ENCODE measurements at places on chromosomes 1 and 21.
A peak's percentile ranks its signal among the peaks of the same experiment; 100 is the strongest.

- no peak for DNase-seq
These were observed 1.8 kb downstream of the SON start for GRCh38 chr21:33544451-33545195.

- no peak for DNase-seq
These were observed 872.4 kb downstream of the BRINP3 start for GRCh38 chr1:189605226-189605625.

DNA sequence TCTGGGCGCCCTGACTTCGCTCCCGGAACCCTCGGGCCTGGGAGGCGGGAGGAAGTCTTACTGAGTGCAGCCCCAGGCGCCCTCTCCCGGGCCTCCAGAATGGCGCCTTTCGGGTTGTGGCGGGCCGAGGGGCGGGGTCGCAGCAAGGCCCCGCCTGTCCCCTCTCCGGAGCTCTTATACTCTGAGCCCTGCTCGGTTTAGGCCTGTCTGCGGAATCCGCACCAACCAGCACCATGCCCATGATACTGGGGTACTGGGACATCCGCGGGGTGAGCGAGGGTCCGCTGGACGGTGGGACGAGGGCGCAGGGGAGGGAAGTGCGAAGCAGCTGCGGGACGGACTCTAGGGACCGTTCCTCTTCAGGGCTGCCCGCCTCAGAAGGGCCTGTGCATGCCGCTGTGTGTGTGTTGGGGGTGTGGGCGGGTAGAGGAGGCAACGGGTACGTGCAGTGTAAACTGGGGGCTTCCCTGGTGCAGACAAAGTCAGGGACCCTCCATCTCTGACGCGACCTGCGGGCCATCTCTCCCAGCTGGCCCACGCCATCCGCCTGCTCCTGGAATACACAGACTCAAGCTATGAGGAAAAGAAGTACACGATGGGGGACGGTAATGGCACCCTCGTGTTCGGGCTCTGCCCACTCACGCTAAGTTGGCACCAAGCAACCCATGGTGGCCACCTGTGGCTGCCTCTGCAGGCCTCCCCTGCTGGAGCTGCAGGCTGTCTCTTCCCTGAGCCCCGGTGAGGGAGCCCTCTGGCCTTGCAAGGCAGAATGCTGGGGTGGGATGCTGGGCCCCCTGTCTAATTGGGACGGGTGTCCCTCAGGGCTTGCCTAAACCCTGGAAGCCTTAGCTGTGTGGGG lies at the start of gene GSTM1:
Gene GSTM1, plus strand, starts transcription at position 177 of the 859 bp plus-strand sequence. Its CDS starts 57 bp downstream, at position 234.
- peak; percentile 22 for DNase-seq

DNA sequence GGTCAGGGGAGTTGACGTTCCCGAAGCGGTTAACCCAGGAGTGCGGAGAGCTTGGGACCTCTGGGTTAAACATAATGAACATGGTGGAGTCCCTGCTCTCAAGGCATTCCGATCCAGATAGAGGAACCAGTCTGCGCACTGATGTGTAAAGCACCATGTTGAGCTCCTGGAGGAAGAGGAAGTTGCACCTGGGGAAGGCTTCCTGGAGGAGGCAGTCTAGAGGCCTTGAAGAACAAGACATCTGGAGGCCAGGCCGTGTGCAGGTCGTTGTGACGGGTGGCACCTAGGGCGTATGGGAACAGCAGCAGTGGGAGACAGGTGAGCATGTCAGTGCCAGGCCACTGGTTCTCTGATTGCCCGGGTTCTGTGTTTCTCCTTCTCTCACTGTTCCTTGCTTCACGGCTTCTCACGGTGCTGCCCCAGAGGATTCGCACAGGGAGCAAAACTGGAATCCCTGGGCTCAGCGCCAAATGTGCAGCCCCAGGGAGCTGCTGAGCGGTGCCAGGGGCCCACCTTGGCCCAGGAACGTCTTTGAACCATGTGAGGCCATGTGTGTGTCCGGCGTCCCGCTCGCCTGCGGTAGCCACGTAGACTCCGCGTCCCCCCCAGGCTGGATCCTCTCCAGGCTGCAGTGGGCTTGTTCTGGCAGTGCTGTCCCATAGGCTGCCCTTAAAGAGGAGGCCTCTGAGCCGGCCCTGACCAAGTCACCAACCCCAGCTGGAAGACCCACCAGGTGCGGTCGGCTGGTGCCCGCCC lies 122.9 kb upstream of the GALNT2 start:
- DNase-seq = no peak

DNA sequence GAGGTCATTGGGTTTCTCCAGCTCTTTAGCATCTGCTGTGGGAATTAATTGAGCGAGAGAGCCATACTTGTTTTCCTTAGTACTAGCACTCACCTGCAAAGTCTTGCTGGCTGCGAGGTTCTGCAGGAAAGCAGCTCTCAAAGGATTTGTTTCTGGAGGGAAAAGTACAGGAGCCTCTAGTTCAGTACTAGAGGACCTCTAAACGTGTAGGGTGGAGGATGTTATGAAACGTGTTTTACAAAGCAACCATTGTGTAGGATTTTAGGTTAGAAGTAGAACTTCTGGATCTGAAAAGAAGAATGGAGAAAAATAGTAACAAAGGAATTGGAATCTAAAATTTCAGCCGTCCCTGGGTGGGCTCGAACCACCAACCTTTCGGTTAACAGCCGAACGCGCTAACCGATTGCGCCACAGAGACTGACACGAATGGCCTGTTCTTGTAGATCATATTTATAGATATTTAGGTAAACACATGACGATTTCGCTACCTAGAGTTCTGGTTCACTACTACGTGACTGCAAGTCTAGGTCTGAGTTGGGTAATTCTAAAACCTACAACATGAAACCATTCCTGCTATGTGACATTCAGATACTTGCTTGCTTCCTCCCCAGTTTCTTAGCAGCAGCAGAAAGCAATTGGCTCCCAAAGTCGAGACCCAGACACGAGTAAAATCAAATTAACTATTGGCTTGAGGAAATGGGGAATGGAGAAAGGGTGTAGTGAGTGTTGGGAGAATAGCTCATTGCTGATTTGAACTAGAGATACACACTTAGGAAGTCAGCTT lies 60.2 kb upstream of the CFAP126 start:
- peak; percentile 22 for DNase-seq

- no peak for DNase-seq
These were observed 26.4 kb downstream of the FOXO6 start for GRCh38 chr1:41387667-41388091.

GRCh38 chr1:48572646-48573258 lies 100.7 kb upstream of the SPATA6 start:
- peak; percentile 24 for DNase-seq

DNA sequence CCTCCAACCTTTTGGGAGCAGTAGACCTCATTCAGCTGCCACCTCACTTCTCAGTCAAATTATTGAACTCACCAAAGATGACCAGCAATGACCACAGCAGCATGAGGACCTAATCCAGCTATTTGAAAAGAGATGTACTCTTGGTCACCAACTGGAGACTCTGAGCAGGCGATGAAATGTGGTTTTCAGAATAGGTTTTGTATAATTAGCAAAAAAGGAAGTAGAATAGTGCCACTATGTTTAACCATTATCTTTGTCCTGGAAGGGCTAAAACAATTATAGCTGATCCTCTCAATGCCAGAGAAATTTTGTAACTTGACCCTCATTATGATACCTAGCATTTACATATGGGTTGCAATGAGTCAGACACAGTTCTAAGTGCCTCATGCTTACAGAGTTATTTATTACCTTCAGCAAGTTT lies at the start of gene FCRL2:
Gene FCRL2, minus strand, starts transcription at position 162 of the 421 bp plus-strand sequence. Its CDS starts 59 bp downstream, at position 103.
- no peak for DNase-seq

DNA sequence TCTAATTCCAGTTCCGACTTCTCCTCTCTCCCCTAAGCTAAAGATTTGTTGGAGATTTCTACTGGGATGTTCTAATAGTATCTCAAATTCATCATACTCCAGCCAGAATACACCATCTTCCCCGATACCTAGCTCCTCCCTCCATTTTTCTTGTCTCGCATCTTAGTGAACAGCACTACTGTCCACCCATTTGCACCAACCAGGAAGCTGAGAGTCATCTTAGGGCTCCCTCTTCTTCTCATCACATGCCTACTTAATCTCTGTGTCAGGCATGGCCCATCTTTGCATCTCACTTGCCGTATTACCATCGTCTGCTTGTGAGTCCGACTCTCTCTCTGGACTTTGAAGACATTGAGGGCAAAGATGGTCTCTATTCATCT lies 3.5 kb upstream of the TRIM63 start:
- DNase-seq = no peak

- no peak for DNase-seq
These were observed 29.3 kb downstream of the PRDX6 start for GRCh38 chr1:173506437-173506836.

DNA sequence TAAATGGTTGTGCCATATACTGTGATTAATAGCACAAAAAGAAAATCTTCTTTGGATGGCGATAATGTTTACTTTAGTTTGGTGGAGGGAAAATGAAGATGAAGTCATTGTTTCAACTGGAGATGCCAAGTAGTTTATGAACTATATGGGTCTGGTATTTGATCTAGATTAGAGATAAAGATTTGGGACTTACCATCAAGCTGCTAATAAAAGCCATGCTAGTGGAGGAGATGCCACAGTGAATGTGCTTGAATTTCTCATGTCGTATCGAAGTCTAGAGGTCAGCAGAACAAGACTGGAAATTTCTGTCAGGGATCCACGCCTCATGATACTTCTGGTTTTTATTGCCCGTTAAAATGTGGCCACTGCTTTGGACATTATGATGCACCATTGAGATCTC lies 742.0 kb downstream of the NCAM2 start:
- DNase-seq = no peak

GRCh38 chr1:159960721-159961381 lies 6.8 kb upstream of the SLAMF9 start:
- DNase-seq = peak; percentile 46

DNA sequence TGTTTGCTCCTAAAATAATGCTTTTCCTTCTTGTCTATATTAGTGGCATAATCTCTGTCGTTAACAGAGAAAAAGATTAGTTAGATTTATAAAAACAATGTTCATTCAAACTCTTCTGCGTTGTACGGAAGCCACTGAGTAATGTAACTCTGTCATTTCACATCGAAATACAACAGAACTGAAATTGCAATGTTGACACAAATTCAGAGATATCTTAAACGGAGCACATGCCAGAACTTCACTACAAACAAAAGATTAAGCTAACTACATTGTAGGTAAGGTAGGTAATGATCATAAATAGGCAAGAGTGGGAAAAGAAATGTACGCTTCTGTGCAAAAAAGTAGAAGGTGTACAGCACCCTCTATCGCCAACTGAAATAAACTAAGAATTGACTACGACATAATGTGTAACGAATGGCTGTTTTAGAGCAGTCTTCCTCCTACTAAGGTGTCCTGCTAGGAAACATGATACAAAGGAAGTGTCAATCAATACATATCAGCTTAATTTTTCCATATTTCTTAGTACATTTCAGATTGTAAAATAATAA lies 56.6 kb downstream of the PCNX2 start:
- no peak for DNase-seq

DNA sequence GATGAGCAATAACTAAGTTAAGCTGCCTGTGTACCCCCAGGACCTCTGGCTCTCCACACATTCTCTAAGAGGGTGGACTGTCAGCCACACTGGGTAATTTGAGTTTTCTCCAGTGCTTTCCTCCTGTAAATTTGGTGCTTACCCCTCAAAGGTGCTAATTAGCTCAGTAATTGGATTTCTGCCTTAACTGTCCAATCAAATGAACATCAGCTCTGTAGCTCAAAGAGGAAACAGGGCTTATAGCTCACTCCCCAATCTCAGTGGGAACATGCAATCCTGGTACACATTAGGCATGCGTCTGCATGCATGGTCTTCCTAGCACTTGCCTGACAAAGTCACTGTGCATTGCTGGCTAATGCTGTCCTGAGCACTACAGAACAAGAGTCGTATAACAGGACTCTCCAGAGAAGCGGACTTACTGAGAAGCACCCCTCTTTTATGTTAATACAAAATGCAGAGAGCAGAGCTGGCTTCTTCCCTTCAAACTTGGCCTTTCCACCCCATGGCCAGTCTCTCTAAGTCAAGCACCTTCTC lies 110.1 kb downstream of the NTPCR start:
- no peak for DNase-seq

- peak; percentile 4 for DNase-seq
These were observed 8.9 kb downstream of the CR2 start for GRCh38 chr1:207463021-207463420.

DNA sequence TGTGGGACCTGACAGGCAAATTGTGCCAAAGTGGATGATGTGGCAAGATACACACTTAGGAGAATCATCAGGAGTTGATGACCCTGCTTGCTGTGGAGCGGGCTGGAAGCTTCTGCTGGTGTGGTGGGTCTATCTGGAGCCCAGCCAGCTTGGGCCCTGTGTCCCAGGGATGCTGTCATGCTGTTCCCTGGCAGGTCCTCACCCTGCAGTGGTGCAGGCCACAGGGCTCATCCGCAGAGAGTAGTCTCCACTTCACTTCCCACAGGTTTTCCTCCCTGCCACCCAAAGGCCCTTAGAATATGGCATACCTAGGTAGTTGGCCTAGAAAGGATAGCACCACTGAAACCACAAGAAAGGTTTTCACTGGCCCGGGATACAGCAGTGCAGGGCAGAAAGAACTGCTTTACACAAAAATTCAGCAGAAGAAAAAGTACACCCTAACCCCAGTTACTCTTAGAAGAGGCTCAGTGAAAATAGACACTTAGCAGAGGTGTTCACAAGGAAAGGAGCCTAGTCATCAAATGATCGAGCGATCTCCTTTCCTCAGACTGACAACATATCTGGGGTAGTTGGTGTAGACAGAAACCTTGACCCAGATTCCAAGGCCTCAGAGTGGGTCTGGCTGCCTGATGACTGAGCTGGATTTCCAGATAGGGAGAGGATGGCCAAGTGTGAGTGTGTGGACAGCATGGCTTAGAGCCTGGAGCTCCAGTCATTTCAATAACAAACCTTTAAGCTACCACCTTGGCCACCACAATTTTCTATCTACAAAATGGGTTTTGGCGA lies 1.3 kb upstream of the C1orf226 start:
- no peak for DNase-seq

- DNase-seq = no peak
These were observed 7.0 kb downstream of the KDM5B start for GRCh38 chr1:202801175-202801574.

DNA sequence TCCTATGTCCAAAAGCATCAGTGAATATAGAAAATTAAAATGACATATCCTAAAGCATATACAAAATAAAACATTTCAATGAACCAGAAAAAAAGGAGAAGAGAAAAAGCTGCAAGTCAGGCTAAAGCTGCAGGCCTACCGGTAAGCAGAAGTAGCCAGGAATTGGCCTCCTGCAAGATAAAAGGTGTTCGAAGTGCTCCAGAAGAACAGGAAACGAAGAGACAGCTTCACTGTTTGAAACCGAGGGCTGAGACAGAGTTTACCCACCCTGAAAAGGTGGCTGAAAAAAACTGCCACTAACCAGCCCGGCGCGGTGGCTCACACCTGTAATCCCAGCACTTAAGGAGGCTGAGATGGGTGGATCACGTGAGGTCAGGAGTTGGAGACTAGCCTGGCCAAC lies 37.4 kb downstream of the NSL1 start:
- DNase-seq = no peak

GRCh38 chr1:16167331-16168143 lies 11.7 kb upstream of the EPHA2 start:
- DNase-seq = no peak

DNA sequence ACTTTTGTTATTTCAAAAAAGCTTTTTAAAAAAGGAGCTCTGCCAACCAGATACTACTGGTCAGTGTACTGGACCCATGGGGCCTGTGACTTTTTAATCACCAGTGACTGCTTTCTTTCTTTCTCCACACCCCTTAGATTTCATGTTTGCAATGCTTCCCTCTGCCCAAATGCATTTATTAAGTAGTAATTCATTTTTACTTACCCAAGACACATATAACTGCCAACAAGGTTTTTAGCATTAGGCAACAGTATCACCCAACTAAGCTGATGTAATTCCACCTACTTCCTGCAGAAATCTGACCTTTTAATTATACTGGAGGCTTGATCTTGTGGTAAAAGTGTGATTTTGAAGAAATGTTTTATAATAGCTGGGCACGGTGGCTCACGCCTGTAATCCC lies 12.5 kb downstream of the MECR start:
- DNase-seq = no peak

- no peak for DNase-seq
These were observed 75.6 kb downstream of the PIGK start for GRCh38 chr1:77143529-77144121.
